ENCODE measurements at places on chromosomes 6 and 20.

GRCh38 chr6:122654012-122654411, 43.8 kb downstream of the PKIB start:
- DNase-seq = no peak
- no peaks in the 10 kb centered on the region for H3K36me3 ChIP-seq
- no peaks in the 10 kb centered on the region for H3K4me1 ChIP-seq
- no peaks in the 10 kb centered on the region for H3K27me3 ChIP-seq

GRCh38 chr6:33820243-33820642, 16.4 kb upstream of the MLN start:
- no peaks in the 10 kb centered on the region for H3K4me1 ChIP-seq
- no peak overlapping the region for H3K27ac ChIP-seq
- no peaks in the 10 kb centered on the region for H3K36me3 ChIP-seq
- no peak overlapping the region for H3K4me3 ChIP-seq
- no peak for DNase-seq

- no peaks in the 10 kb centered on the region for H3K36me3 ChIP-seq
- H3K4me3 ChIP-seq = no peak overlapping the region
- no peaks in the 10 kb centered on the region for H3K4me1 ChIP-seq
- no peak overlapping the region for H3K27ac ChIP-seq
- no peak for DNase-seq
These were observed 11.2 kb upstream of the EDN1 start for GRCh38 chr6:12278915-12279314.

DNA sequence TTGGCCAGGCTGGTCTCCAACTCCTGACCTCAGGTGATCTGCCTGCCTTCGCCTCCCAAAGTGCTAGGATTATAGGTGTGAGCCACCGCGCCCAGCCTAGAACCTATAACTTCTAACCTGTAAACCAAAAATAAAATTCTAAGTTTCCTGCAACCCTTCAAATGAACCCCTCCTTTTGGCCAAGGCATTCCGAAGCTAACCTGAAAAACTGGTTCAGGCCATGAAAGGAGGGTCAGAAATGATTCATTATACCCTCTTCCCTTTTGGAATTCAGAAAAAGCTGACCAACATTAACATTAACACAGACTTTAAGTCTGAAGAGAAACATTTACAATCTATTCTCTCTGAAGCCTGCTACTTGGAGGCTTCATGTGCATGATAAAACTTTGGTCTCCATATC, 165.1 kb downstream of the TINAG start:
- no peak overlapping the region for H3K4me3 ChIP-seq
- no peaks in the 10 kb centered on the region for H3K36me3 ChIP-seq
- H3K27me3 ChIP-seq = no peaks in the 10 kb centered on the region
- no peak for DNase-seq
- H3K4me1 ChIP-seq = no peaks in the 10 kb centered on the region

GRCh38 chr6:105874835-105875626, 211.1 kb upstream of the PRDM1 start:
- no peak overlapping the region for H3K4me3 ChIP-seq
- no peak overlapping the region for H3K27ac ChIP-seq
- DNase-seq = no peak
- no peaks in the 10 kb centered on the region for H3K36me3 ChIP-seq
- no peaks in the 10 kb centered on the region for H3K27me3 ChIP-seq

DNA sequence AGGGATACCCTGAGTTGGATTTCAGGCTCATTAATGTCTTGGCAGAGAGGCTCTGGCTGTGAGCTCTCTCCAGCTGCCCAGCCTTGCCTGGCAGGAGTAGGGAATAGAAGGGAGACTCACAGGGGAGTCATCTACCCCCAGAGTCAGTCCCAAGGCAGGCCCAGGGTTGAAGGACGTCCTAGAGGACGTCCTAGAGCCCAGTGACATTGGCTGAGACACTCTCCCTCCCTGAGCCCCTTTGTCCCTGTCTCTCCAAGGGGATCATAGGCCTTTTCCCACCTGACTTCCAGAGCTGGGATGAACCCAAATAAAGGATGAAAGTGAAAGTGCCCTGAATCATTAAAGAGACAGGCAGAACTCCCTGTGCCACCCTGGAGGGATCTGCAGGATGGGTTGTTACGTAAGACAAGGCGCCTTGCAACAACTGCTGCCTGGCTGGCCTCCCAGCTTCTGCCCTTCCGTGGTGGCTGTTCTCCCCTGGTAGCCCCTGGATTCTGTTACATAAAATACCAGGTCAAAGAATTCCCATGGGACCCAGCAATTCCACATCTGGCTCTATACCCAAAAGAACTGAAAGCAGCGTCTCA, 53.6 kb upstream of the SIRPA start:
- H3K4me1 ChIP-seq = peaks cover 25% of the 10 kb centered on the region
- DNase-seq = no peak
- H3K4me3 ChIP-seq = no peak overlapping the region
- H3K27me3 ChIP-seq = no peaks in the 10 kb centered on the region

DNA sequence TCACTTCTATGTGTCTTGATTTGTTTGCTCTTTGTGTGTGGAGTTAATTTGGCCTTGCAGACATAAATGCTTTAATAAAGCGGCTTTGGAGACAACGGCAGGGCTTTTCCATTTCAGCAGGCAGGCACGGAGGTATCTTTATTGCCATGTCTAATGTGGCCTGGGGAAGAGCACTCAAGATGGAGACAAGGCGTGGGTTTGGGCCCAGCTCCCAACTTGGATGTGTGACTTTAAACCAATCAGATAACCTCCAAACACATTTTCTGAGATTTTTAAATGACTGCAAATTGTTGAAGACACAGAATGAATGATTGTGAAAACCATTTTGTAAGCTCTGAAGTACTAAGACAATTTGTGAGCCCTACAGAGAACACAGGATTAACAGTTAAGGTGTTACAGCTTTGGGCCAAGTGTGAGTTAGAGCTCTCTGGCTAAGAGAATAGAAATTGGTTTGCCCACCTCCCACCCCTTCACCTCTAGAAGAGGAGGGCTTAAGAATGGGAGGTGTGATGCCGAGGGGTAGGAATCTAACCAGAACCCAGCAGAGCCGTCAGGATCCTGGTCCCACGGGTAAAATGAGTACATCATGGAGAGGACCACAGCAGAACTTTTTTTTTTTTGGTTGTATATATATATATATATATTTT, 9.0 kb downstream of the DYNLT1 start:
- H3K4me3 ChIP-seq = no peak overlapping the region
- no peaks in the 10 kb centered on the region for H3K27me3 ChIP-seq
- H3K27ac ChIP-seq = peak overlapping the region; percentile 62
- peaks cover 42% of the 10 kb centered on the region for H3K4me1 ChIP-seq
- H3K36me3 ChIP-seq = peaks cover 65% of the 10 kb centered on the region

- peaks cover 18% of the 10 kb centered on the region for H3K4me1 ChIP-seq
- H3K27me3 ChIP-seq = no peaks in the 10 kb centered on the region
- no peak overlapping the region for H3K27ac ChIP-seq
- no peak for DNase-seq
- H3K4me3 ChIP-seq = no peak overlapping the region
These were observed 83.5 kb downstream of the ASXL1 start for GRCh38 chr20:32441638-32442037.

DNA sequence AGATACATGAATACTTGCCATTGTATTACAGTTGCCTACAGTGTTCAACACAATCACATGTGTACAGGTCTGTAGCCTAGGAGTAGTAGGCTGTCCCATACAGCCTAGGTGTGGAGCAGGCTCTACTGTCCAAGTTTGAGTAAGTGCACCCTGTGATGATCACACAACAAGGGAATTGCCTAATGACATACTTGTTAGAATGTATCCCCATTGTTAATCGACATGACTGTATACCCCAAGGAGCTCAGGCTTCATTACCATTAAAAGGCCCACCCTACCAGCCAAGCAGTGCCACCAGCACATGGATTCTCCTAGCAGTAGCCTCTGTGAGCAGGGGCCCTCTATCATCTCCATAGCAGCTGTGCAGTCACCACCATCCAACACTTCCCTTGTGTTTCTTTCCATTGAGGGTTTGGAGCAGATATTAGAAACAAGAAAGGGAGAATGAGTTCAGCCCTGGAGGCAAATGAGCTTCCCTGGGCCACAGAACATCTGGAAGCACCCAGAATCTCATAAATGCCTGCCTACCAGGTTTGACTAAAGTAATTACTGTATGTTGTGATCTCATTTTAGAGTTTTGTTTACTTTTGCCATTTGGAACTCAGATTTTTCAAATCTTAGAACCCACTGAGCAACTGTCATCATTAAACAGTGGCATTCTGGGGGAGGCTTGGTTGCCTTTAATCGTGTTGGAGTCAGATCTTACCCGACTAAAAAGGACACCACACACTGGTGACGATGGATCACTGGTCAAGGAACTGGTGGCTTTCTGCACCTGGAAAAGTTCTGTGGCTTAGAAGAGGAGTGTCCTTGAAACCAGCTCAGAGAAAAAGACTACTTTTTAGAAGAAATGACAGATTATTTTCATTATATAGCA, 104.9 kb downstream of the TULP4 start:
- H3K4me1 ChIP-seq = no peaks in the 10 kb centered on the region
- DNase-seq = no peak
- H3K4me3 ChIP-seq = no peak overlapping the region
- peaks cover 4% of the 10 kb centered on the region for H3K36me3 ChIP-seq

DNA sequence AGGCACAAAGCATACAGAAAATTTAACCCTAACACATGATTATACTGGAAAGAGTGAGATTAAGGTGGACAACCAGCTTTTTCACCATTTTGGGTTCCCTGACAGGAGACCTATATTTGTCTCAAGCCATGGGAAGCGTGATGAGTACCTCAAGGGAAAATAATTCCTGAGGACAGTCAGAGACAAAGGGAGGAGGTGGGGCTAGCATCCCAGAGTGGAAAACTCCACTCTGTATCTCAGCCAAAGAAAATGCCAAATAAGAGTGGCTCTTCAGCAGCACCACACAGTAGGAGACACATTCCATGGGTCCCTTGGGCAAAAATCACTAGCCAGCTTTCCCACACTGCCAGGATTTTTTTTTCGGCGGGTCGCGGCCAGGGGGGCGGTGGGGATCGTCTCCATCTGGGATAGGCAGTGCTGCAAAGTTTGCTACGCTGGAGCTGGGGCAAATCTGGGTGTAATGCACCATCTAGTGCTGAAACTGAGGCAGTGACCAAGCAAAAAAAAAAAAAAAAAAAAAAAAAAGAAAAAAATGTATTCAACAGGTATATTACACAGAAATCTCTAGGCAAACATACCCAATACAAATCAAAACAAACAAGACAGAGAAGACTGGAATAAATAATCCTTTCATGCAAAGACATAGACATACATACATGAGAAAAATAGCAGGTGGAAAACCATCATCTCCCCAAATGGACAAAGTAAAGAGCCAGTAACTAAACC, 77.3 kb upstream of the SLC35F1 start:
- H3K27ac ChIP-seq = no peak overlapping the region
- no peaks in the 10 kb centered on the region for H3K36me3 ChIP-seq
- no peak for DNase-seq
- H3K4me1 ChIP-seq = no peaks in the 10 kb centered on the region

- H3K36me3 ChIP-seq = peaks cover 1% of the 10 kb centered on the region
- no peaks in the 10 kb centered on the region for H3K27me3 ChIP-seq
- peak overlapping the region; percentile 58 for H3K4me3 ChIP-seq
- peak overlapping the region; percentile 96 for H3K27ac ChIP-seq
- DNase-seq = peak; percentile 78
These were observed 1.0 kb downstream of the SCML4 start for GRCh38 chr6:107823047-107823557.

DNA sequence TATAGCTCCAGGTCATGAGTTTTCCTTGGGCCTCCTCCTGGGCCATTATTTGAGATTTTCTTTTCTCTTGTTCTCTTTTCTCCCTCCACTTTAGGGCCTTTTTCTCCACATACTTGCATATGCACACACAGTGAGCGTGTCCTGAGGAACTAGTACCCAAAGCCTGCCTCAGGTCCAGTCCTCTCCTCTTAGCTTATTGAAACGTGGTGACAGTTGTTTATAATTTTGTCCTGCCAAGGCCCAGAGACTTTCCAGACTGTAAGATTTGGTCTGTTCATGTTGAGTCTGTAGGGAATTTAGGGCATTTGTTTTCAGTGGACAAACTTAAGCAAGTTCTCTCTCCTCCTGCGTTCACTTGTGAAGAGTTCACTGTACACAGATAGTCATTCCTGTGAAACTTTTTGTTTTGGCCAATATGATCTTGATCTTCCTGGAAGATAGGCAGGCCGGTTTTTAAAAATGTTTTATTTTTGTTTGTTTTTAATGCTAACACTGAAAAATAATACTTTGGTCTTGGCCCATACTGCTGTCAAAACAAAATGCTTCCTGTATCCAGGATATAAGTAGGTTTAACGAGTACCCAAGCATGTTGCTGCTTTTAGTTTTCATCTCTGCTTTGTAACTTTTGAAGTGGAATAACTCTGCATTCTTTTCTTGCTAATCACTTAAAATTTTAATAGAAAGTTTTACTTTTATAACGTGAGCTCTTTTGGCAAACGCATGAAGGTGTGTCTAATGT, 20.7 kb downstream of the LRRC1 start:
- no peak overlapping the region for H3K4me3 ChIP-seq
- H3K36me3 ChIP-seq = no peaks in the 10 kb centered on the region
- no peak overlapping the region for H3K27ac ChIP-seq
- DNase-seq = no peak
- no peaks in the 10 kb centered on the region for H3K27me3 ChIP-seq

- no peak overlapping the region for H3K27ac ChIP-seq
- no peaks in the 10 kb centered on the region for H3K36me3 ChIP-seq
- no peak for DNase-seq
These were observed 247.9 kb downstream of the CDH4 start for GRCh38 chr20:61499859-61500554.

DNA sequence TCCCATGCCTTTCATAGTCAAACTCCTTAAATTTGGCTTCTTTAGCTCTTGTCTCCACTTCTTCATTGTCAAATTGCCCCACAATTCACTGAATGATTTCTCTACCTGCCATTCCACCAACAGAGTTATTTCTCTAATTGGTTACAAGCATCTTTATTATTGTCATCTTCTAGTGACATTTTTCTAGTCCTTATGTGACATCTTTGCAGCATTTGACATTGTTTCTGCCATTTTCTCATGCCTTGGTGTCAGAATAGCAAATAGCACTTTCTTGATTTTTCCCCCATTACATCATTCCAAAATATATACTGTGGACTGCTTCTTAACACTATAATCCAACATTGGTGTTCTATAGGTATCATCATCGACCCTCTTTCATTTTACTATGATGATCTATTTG, 137.7 kb upstream of the HDDC2 start:
- H3K27me3 ChIP-seq = no peaks in the 10 kb centered on the region
- H3K4me3 ChIP-seq = no peak overlapping the region
- H3K4me1 ChIP-seq = no peaks in the 10 kb centered on the region
- H3K27ac ChIP-seq = no peak overlapping the region

- no peaks in the 10 kb centered on the region for H3K36me3 ChIP-seq
- no peak overlapping the region for H3K27ac ChIP-seq
- H3K4me1 ChIP-seq = peaks cover 53% of the 10 kb centered on the region
- no peak for DNase-seq
These were observed 3.4 kb upstream of the TUBB2B start for GRCh38 chr6:3230900-3231246.

All from natural killer cell (primary cell).